Fibroblast of lung (primary cell): ENCODE measurements at places on chromosomes 7 and 10.

- DNase-seq: no peak
Observed at GRCh38 chr10:113693348-113693747, 13.6 kb downstream of the CASP7 start.

GRCh38 chr10:72756674-72757385, 64.9 kb downstream of the MCU start:
- DNase-seq: no peak

DNA sequence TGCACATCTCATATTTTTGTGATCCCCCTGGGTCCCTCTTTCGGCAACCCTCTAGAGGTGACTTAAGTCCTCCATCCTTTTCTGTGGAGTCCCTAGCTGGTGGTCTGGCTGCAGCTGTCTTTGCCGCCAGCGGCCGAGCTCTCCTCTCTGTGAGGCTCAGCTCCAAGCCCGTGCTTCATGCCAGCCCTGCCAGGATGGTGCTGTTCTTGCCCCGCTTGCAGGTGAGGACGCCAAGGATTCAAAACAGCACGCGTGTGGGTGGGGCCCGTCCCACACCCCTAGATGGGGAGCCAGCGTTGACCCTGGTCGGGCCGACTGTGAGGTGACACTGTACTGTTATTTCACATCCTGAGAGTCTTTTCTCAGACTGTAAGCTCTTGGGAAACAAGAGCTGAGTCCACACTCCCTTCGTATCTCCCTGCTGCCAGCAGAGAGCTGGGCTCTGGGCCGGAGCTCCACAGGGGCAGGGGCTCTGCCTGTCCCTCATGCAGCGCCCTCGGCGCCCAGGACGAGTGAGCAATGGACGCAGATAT, 36.6 kb upstream of the GJD4 start:
- no peak for DNase-seq

GRCh38 chr10:71743089-71743838, 23.7 kb upstream of the C10orf105 start:
- no peak for DNase-seq

- DNase-seq: no peak
Observed at GRCh38 chr7:130367836-130368746, 12.2 kb upstream of the CPA1 start.

GRCh38 chr10:131933696-131934086, 32.9 kb downstream of the PPP2R2D start:
- DNase-seq: no peak
